ENCODE measurements at places on chromosomes 7 and 10.

- no peak for DNase-seq
Measured at GRCh38 chr10:8439040-8439439, 384.6 kb downstream of the GATA3 start.

GRCh38 chr7:80971225-80971624, 52.4 kb upstream of the SEMA3C start:
- no peak for DNase-seq

DNA sequence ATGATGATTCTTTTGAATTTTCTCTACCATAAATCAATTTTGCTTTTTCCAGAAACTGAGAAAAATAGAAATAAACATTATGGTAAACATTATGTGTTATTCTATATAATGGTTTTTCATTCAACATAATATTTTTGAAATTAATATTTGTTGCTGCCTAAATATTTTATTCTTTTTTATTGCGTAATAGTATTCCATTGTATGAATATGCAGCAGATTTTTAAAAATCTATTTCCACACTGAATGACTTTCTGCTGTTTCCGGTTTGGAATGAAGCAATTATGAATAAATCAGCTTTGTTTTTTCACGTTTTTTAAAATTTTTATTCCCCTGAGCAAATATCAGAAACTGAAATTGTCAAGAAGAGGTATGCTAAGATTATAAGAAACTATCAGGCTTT, 335.2 kb upstream of the KCND2 start:
- no peak for DNase-seq

GRCh38 chr10:68795886-68796532, 31.3 kb upstream of the STOX1 start:
- DNase-seq = no peak

DNA sequence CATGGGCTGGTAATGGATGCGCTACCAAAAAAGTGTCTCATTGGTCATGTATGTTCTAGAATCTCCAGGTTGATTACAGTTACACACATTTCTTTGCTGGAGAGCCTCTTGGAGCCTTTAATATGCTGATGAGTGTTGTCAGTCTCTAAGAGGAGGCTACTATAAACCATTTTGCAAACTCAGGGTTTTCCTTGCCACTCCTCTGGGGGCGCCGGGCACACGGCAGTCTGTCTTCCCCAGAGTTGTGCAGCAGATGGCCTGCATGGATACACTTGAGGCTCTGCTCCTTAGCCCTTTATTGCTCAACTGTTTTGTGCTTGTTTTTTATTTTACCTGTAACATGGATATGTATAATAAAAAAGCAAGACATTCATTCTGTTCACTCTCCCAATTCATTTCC, 196.5 kb downstream of the ACTR3B start:
- no peak for DNase-seq

DNA sequence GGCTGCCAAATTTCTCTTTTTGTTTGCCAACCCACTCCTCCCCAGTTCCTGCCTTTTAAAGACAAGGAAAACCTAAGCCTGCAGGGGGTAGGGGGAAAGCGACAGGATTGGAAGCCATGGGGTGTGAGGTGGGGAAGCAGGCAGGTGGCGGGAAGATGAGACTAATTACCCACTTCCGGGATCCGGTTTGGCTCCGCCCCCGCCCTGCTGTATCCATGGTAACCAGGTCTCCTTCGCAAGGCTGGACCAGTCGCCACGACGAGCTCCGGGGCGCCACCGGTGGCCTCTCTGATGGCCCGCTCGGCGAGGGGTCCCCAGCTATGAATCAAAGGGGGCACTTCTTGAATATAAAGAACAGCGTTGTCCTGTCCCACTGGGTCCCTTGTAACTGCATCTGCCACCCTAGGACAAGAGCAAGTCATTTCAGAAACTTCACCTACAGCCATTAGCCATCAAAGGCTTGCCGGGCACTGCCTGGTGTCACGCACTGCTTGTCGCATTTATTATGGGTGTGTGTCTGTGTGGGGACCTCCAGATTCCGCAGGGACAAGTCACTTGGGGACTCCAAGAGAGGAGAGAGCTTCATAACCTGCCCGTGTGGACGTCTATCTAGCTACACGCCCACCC, 55.4 kb upstream of the LMTK2 start:
- peak; percentile 6 for DNase-seq

GRCh38 chr10:29791773-29792172, 157.0 kb upstream of the SVIL start:
- no peak for DNase-seq

DNA sequence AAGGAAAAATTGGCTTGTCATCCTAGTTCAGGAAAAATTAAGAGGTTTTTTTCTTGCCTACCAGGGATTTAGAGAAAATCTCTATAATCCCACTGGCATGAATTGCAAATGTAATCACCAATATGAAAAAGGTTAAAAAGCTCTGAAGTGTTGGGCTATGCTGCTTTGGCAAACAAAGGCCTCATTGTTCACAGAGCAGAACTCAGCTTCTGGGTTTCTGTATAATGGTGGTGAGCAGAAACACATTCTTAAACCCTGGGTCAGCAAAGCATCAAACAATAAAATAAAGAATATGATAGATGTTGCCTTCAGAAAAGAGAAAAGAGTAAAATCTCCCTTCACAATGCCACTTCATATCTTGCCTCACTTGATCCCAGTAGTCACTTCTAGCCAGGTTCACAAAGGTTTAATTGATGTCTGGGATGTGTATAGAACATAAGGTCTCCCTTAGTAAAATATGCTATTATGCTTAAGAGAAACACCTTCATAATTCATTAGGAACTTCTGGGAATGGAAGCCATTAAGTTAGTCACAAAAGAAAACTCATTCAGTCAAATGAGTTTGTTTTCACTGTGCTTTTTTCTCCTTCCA, 1255.5 kb upstream of the PHF14 start:
- DNase-seq = no peak

DNA sequence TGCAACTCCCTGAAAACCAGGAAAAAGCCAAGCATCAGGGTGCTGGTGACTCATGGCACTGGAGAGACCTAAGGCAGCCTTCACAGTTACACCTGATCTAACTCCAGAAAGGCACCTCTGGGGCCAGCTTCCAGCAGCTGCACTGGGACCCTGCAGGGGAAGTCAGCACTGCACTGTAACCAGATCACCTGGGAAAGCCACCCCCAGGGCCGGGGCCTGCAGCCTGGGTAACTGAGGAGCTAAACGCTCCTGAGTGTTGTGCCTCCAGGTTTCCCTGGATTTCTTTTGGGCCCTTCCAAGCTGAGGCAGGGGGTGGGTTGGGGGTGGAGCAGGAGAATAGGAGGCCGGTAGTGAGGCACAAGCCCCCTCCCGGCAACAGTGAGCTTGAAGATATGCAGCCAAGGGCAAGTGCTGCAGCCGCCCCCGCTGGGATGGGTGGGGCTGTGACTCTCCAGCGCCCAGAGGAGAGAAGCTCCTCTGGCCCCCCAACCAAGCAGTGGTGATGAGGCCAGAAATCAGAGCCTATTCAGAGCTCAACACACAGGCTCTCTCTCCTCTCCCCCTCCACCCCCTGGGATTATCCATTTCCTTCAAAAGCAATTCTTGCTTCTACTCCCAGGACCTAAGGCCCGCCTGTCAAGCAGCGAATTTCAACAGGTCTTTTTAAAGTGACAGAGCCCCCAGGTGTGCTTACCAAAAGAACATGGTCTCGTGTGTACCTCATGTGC, 2.6 kb downstream of the CXCL12 start:
- DNase-seq = no peak

- DNase-seq = no peak
Measured at GRCh38 chr10:60444494-60445064, 54.9 kb upstream of the ANK3 start.

DNA sequence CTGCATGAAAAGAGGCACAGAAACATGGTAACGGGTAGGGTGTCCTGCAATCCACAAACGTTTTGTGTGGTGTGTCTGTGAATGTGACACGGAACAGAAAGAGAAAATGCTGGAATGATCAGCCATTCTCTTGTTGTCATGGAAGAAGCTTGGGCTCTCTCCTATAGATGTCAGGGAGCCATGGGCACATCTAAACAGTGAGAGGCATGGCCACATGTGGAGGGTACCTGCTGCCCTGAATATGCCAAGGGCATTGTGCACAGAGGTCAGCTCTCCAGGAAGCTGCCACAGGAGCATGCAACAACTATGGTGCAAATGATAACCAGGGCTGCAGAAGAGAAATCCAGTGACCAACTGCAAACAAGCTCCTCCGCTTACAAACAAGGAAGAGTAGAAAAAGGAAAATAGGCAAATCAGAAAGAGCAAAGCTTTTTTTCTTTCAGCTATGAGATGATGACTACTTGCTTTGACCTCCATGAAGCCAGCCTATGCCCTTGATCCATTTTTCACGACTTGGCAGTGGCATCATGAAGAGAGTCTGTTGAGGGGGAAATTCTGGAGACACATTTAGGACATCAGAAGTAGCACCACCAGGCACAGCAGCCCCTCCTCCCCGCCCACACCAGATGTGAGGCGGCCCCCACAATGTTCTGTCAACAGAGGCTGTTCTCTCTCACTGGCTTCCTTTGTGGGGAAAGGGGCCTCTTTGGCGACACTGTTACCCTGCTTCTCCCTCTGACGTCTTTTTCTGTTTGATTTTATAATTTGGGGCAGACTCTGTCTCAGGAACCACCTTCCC, 4.8 kb upstream of the PDE1C start:
- DNase-seq = no peak

- no peak for DNase-seq
Measured at GRCh38 chr10:119947300-119947699, 54.8 kb downstream of the SEC23IP start.

All from stimulated activated CD8-positive, alpha-beta memory T cell treated with anti-CD3 and anti-CD28 coated beads, Interleukin-12 subunit alpha, Interleukin-12 subunit beta, amount 100 ng/mL, for 4 hours (primary cell).